ENCODE measurements at places on chromosomes 13 and 19.

- no peak for DNase-seq
Measured at GRCh38 chr19:51686171-51686570, 7.0 kb upstream of the SPACA6 start.

DNA sequence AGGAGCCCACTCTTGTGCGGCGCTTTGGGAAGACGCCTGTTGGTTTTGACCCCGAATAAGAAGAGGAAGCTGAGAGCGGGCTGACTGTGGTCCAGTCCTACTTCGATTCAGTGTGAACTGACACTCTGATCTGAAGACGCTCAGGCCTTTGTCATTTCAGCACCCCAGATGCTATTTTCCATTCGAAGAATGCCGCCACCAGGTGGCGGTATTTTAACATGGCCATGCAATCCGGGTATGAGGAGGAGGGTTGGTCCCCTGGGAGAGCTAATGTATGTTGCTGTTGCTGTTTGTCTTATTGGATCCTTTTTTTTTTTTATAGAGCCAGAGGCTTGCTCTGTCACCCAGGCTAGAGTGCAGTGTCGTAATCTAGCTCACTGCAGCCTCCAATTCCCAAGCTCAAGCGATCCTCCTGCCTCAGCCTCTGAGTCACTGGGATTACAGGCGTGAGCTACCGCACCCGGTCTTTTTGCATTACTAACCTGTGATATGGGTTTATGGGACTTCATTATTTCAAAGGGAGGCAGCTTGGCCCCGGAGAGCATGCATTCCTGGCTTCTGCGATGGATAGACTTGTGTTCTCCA lies 803 bp upstream of the TIMM44 start:
- peak; percentile 86 for DNase-seq

GRCh38 chr19:30106417-30107095 lies 164.5 kb downstream of the URI1 start:
- no peak for DNase-seq

DNA sequence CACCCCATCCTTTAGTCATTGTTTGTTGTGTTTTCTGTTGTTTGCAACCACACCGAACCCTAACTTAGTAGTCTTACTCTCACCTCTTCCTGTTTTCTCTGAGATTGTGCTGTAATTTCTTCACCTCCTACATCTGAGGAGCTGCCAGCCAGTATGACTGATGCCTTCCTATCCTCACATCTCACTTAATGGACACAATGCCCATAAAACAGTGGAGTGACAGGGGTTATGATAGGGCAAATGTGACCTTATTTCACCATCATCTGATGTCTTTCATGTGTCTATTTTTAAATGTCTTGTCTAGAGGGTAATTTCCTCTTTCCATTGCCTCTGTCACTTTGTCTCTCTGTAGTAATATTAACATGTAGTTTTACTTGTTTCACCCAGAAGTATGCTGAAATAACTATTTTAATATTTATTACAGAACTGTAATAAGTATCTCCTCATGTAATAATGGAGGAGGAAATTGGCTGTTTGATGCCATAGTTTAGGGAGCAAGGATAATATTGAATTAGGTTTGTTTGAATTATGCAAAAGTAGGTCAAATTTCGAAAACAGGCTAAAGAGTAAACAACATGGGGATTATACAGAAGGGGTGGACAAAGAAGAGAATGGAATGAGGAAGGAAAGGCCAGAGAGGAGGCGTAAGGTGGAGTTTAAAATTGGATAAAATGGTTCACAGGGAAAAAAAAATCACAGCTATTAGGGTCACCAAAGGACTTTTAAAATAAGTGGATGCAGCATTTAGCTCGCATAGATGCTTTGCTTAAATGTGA lies 103.5 kb upstream of the SPRY2 start:
- no peak for DNase-seq

GRCh38 chr19:369876-370275 lies 25.3 kb upstream of the MIER2 start:
- peak; percentile 37 for DNase-seq

GRCh38 chr13:46598140-46598819 lies 45.3 kb downstream of the LRCH1 start:
- no peak for DNase-seq

DNA sequence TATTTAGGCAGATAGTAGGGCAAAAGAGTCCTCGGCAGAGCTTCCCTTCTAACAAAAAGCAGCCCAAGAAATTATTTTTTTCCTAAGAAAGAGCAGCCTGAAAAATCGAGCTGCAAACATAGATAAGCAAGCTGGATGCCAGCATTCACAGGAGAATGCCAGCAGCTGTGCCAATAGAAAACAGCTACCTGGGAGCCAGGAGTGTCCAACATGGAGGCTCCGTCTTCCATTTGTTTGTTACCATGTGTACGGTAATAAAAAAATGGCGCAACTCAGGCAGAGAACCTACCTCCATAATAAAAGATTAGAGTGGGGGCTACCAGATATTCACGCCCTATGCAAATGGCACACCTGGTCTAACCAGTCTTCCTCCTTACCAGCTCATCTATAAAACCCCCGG lies 77.6 kb upstream of the IPO5 start:
- DNase-seq, result no peak

DNA sequence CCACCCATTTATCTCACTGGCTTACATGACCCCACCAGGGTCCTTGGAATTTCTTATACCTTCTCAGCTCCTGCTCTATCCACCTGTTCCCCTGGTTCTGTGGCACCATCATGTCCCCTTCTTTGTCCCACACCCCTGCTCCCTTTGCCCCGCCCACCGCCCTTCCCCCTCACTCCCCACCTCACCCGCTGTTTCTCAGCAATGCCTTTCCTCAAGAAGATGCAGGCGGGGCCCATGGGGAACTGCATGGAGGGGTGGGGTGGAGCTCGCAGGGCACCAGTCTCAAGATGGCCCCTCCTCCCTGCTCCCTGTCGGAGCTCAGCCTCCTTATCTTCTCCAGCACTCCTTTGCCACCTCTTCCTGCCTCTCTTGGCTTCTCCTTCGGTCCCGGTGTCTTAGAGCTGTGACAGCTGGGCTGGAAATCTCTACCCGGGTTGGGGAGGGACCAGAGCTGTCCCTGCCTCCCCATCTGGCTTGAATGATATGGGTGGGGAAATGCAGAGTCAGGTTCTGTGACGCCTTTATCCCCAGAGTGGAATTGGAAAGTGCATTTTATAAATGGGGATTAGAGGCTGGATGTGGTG lies at the start of gene CABP5:
Gene CABP5 (minus strand): TSS at position 405 of the 584 bp plus-strand sequence. CDS start 157 bp downstream, at position 248.
- no peak for DNase-seq

DNA sequence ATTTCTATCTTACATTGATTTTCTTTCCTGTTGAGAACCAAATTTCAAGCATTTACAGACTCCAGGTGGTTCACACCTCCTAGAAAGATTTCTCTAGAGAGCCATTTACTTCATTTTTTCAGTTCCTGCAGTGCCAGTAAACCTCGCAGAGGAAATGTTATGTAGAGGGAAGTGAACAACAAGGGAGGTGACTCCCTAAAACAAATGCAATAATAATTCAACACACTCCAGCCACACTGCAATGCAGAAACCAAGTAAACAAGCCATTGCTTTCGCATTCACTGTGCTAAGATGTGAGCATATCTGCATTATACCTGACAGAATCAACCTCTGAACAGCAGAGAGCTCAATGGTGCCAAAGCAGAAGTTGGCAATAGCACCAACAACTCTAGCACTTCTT lies 215.1 kb downstream of the RBM26 start:
- no peak for DNase-seq

DNA sequence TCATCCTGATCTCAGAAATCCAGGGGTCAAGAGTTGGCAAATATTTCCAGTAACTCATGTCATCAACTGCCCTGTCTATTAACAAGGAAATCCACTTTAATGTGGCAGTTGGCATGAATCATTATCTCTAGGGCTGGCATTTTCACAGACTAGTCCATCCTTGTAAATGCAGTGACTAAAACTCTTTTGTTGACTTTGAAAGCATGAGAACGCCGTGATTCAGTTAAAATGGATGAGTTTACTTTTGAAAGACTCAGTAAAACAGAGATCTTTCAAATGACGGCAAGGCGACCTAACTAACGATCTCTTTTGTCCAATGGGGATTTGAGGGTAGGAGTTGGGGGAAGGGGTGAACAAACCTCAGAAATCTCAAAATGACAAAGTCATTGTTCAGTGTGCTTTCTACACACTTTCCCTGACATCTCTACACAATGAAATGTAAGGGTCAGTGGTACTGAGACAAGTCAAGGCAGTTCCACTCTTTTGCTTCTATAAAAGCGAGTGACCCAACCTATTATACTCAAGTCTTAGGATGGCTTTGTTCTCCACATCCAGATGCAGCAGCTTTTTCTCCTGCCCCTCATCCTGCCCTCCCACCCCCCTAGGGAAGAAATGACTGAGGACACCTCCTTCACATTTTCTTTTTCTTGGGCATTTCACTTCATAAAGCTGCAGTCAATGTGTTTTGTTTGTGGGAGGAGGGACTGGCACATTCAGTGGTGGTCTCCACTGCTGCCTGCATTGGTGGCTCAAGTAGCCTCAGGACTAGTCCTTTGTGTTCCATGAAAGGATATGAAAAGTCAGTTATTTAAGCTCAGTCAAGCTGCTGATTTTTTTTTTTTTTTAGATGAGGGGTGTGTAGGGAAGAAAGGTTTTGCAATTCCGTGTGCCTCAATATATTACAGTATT lies 200.5 kb downstream of the ABCC4 start:
- DNase-seq, result no peak

GRCh38 chr19:3364501-3364858 lies 1.9 kb upstream of the NFIC start:
- DNase-seq, result no peak

DNA sequence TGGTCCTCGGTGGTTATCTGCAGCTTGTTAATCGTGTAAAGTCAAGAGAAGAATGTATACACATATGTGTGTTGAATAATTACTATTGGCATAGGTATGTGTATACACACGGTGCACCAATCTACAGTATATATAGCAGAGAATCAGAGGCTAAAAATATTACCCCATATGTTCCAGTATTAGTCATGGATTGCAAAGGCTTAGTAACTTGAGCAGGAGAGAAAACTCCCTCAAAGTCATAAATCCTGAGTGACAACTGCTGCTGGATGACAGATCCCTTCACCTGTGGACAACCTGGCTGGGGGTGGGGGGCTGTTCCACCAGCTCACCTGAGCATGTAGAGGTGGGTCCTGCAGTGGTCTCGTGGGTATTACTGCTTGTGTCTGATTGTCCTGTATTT lies 185.0 kb downstream of the ZNF536 start:
- no peak for DNase-seq

GRCh38 chr19:13960863-13961784 lies 8.8 kb downstream of the DCAF15 start:
- no peak for DNase-seq

- no peak for DNase-seq
Measured at GRCh38 chr13:40316301-40316700, 350.1 kb downstream of the FOXO1 start.

GRCh38 chr19:32407004-32407992 lies 1.7 kb downstream of the DPY19L3 start:
- DNase-seq, result peak; percentile 84

DNA sequence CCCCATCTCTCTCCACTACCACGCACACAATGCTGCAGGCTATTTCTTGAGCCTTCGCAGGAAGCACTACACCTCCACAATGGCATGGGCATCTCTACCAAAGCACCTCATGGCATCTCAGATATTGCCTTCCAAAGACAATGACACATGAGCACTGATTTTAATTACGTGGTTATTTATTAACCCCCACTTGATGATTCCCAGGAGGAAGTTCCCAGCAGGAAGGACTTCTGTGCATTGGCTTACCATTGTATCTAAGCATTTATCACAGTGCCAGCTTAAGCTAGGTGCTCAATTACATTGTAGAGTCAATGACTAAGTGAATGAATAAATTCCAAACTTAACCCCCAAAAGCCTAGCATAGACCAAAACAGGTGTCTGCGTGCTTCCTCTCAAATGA lies 101.4 kb downstream of the ABCC4 start:
- no peak for DNase-seq

- DNase-seq, result no peak
Measured at GRCh38 chr19:19642506-19643157, 825 bp downstream of the GMIP start.

DNA sequence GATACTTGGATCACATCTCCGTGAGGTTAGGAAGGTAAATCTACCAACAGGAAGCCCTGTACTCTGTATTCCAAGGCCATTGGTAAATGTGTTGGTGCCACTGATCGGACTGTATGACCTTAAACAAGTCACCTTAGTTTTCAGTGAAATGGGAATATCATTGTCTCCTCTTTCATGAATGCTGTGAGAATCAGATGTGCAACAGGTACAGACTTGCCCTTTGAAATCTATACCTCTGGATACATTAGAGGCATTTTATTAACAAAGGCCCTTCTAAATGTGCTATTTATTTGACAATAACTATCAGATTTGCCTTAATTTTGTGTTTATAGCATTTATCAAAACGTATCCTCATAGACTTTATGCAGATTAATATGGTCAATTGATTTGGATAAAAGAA lies 11.0 kb downstream of the NHLRC3 start:
- no peak for DNase-seq

DNA sequence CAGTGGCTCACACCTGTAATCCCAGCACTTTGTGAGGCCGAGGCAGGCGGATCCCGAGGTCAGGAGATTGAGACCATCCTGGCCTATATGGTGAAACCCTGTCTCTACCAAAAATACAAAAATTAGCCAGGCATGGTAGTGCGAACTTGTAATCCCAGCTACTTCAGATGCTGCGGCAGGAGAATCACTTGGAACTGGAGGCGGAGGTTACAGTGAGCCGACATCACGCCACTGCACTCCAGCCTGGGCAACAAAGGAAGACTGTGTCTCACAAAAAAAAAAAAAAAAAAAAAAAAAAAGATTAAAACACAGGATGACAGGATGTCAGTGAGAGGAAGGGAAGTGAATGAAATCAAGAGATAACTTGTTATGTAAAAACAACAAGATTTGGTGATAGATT lies 1158.5 kb downstream of the PCDH9 start:
- no peak for DNase-seq

All from kidney (tissue), 22 donors.